ENCODE measurements at places on chromosomes 5 and 9.

GRCh38 chr5:137815202-137815990 is 52.3 kb upstream of the MYOT start:
- peak; percentile 27 for DNase-seq

- peak; percentile 44 for DNase-seq
Measured at GRCh38 chr5:180286-180918, 10.9 kb upstream of the LRRC14B start.

DNA sequence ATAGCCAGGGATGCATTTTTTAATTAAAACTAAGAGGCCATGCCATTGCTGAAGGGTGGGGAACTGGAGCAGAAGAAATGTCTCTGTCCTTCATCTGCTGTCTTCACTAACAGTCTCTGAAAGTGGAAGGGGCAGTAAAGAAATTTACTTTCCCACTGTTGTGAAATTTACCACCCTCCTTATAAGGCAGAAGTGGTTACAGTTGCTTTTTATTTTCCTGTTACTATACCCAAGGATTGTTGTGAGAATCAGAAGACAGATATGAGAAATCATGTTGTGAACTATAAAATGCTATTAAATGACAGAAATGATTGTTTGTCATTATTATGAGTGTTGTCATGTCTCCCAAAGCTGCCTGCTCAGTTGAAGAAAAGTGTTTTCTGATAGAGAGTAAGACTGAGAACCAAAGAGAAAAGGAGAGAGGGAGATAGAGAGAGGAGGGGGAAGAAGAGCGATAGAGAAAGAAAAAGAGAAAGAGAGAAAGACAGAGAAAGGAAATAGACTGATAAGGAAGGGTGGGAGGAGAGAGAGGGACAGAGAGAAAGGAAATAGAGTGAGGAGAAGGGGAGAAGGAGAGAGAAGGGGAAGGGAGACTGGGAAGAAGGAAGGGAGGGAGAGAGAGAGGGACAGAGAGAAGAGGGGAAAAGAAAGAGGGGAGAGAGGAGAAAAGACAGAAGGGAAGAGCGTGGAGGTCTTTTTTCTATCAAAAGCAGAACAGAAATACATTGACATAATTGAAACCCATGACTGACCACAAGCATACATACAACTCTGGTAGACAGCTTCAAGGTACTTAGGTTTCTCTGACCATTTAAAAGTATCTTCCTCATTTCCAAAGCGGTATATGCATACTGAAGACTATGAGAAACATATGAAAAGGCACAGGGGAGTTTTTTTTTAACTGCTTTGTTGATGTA is 22.5 kb downstream of the SEC61B start:
- DNase-seq: no peak

GRCh38 chr5:39301406-39301805 is 62.9 kb downstream of the C9 start:
- no peak for DNase-seq

GRCh38 chr9:127751269-127752054 is 16.4 kb upstream of the TOR2A start:
- DNase-seq: no peak

- no peak for DNase-seq
Measured at GRCh38 chr5:124088289-124089032, 576.5 kb downstream of the CSNK1G3 start.

GRCh38 chr5:179226696-179227095 is 118.6 kb downstream of the ADAMTS2 start:
- DNase-seq: no peak

DNA sequence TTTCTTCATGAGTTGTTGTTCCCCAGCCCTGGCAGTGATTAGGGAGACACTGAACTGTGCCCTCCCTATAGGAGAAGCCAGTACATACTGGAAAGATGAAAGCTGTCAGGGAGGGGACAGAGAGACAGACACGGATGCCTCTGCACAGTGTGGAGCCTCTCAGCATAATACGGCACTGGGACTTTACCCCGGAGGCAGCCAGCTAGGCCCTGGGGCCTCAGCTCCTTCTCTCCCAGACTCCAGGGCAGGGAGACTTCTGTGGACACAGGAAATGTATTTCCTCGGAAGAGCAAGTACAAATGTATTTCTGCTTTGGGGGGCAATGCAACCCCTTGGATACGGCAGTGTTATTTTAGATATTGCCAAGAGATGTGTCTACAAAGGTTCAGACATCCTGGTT is 62.0 kb downstream of the S1PR3 start:
- DNase-seq: no peak

DNA sequence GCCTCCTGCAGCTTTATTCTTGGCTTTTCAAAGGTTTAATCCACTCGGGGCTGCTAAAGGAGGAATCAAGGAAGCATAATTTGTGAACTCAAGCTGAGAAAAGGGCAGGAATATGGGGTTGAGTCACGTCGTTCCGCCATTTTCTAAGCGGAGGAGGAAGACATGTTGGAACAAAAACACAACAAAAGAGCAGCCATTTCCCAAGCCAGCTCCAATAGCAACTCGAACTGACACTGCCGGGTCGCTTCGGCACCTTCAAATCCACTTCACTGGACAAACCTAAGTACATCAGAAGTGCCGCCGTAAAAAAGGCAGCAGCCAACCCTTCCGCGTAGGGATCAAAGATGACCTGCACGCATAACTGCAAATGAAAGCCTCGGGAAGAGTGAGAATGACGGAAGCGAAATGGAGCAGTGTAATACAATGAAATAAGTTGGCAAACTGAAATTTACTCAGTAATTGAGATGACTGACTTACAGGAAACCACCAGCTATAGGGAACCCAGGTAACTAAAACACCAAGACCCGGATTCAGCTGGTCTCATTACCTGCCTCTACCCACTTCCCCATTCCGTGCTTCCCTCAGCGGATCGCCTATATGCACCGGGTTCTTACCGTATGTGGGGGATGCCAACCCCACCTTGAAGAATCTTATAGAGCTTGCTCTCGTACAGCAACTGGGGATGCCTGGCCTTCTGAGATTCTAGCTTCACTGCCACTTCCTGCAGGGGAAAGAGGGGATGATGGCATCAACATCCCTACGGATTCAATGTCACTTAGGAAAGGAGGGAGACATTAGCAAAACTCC is 1.6 kb downstream of the CSNK1A1 start:
- peak; percentile 63 for DNase-seq

- no peak for DNase-seq
Measured at GRCh38 chr9:125421166-125421565, 159.5 kb downstream of the GAPVD1 start.

DNA sequence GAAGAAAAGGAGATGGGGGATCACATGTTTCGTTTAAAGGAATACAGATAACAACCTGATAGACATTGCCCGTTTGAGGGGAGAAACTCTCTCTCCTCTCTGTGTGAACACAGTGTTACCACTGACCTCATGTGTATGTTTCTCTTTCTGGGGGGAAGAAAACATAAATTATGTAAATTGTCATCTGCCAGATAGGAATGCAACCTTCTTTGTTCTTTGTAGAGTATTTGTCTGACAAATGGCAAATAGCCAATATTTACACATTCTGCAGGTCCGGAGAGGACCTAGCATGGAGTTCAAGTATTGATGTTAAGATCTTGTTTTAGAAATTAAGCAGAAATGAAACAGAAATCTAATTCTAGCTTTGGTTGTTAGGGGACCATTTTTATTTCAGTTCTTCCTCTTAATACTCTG is 276.3 kb downstream of the SAXO1 start:
- DNase-seq: no peak

GRCh38 chr5:143515829-143516228 is 112.3 kb upstream of the NR3C1 start:
- DNase-seq: peak; percentile 74

- no peak for DNase-seq
Measured at GRCh38 chr5:6349387-6349786, 29.0 kb downstream of the MED10 start.

DNA sequence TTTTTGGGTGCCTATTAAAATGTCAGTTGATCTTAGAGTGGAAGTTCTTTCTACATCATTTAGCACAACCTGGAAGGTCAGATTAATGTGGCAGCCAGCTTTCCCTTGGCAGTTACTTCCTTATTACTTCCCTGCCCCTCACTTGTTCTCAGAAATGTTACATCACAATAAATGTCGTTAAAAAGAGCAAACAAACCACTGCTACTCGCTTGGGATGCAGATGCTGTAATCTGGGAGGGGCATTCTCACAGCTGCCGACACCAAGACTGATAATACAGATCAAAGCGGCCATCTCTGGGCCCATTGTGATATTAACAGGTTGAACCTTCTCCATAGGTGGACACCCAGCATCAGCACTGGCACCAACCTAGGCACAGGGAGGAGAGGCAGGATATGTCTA is 29.3 kb downstream of the PLAC8L1 start:
- DNase-seq: no peak

GRCh38 chr5:96529559-96529958 is 96.5 kb upstream of the PCSK1 start:
- no peak for DNase-seq

GRCh38 chr9:104388071-104388470 is 116.0 kb upstream of the OR13F1 start:
- no peak for DNase-seq

DNA sequence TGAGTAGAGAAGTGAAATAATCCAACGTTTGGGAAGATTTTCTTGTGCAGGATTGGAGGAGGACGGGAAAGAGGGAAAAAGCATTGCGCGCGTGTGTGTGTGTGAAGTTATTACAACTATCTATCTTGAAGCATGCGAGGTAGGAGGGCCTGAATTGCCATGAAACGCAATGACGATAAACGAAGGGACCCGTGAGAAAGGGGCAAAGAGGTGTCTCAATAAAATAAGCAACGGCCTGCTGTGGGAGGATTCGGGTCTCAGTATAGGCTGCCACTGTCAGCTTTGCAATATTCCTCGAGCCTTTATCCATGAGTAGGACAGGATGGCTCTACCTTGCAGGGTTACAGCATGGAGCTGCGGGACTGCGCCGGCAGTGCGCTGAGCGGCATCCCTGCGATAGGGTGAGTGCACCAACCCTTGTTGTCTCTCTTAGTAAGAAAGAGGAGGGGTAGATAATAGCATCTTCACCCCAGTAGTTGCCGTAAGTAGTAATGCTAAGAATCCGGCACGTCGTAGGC is 631 bp upstream of the RCL1 start:
- no peak for DNase-seq

- no peak for DNase-seq
Measured at GRCh38 chr5:22593592-22593991, 259.6 kb downstream of the CDH12 start.

DNA sequence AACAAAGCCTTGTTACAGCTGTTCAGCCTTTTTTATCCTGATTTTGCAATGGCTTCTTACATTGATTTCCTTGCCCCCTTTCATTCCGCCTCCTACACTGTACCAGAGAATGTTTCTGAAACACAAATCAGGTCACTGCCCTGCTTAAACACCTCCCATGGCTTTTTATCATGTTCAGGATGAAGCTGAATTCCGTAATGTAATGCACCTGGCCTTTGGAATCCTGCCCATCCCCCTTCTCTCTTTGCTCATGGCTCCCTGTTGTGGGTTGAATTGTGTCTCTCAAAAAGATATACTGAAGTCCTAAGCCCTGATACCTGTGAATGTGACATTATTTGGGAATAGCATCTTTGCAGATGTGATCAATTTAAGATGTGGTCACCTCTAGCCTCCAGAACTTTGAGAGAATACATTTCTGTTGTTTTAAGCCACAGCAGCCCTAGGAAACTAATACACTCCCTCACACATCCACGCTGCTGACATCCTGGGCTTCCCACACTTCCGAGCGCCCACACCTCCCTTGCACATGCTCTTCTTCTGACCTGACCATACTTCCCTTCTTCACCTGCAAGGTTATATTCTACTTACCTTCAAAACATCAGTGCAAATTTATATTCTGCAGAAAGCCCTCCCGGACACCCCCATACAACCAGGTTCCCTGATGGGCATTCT is 101.2 kb downstream of the DNAH5 start:
- DNase-seq: no peak

DNA sequence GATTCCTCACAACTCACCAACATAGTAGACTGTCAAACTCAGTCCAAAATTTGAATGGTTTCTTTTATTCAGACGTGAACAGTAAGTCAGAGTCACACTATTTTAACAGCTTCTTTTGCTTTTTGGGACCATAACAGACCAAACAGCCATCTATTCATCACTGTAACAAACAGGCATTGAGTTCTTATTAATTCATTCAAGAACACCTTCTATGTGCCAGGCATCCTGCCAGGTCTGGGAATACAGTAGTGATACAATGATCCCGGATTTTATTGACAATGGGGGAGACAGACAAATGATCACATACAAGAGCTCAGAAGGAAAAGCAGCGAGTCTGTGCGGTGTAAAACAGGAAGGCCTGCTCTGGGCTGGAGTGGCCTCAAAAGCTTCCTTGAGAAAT is 153.3 kb upstream of the ERCC6L2 start:
- DNase-seq: no peak

GRCh38 chr5:131019601-131020315 is 145.3 kb downstream of the HINT1 start:
- DNase-seq: no peak

DNA sequence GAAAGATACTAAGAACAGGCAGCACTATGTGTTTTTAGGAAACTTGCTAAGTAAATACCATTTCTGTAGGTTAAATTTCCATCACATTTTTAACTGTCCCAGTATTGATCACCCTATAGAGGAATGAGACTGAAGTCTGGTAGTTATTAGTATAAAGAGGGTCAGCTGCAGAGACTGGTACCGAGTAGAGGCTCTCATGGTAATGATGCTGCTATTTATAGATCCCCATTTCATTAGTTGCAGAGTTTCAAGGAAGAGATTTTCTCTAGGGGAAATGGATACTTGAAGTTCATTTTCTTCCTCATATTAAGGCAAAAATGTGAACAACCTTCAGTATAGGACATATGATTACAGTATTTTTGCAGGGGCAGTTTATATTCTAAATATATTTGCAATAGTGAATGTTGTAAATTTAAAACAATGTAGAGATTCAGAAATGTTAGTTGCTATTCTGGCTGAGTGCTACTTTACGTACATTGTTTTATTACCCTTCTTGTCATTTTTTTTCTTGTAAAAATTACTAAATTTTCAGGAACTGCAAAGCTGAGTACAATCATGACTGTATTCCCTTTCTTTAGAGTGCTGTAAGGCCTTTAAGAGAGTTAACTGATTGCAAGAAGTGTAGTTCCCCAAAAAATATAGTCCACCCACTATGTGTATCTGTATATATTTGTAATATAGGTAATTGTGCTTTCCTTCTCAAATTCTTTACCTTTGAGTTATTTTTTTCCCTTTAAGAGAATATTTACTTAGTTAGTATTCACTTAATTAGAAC is 14.7 kb downstream of the PBX3 start:
- DNase-seq: no peak

DNA sequence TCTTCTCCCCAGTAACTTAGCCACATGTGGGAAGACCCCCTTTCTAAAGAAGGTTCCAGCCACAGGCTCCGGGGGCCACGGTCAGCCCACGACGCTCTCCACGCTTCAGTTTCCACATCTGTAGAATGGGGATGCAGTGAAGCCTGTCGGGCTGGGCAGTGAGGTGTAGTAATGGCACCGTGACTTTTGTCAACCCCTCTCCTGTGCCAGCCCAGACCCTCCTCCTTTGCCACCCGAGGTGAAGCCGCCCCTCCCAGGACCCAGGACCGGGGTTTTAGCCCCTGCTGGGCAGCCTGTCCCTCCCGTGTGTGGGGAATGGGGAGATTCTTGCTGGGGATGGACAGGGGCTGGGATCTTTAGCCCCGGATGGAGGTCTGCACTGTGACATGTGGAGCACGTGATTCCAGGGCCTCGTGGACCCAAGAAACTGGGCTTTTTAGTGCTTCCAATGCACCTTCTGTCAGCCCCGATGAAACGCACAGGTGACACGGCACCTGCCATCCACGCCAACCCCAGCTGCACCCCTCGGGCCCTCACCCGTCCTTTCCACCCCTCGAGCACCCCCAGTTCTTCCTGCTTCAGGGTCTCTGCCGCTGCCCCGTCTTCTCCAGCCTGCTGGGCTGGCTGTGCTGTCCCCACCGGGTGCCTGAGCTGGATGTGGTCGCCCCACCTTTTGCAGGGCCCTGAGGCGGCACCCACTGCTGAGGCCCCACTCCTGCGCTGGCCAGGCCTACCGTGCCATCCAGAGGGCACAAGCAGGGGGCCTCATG is 13.4 kb upstream of the RNU6ATAC start:
- no peak for DNase-seq
